ENCODE measurements at places on chromosomes 12 and 14.

DNA sequence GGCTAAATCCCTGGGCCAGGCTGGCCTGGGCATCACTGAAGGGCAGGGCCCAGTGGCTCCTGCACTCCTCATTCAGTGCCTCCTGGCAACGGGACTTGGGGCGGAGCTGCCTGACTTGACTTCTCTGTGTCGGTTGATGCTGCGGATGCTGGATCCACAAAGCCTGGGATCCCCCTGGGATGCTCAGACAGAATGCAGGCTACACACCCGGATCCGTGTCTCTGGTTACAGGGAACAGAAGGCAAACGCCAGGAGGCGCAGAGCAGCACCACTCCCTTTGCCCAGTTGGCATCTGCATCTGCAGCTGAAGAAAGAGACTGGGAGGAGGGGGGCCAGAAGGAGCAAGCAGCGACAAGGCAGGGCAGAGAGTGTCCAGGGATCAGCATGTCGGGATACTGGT is 154.5 kb upstream of the FKBP4 start:
- no peak for DNase-seq

DNA sequence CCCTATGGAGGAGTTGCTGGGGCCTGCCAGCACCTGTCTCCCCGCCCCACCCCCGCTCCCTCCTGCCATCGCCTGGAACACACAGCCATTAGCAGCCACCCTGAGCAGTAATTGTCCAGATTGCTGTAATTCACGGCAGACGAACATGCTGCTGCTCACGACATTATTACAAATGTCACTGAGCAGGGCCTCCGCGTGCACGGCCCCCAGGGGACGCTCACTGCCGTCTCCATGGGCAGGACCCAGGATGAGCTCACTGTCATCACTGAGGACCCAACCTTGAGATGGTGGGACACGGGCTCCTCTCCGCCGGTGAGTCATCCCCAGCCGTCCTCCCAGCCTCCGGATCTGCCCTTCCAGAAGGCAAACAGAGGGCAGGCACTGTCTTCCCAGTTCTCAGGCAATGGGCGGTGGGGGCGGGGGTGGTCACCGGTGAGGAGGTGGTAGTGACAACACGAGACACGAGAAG is 100.4 kb downstream of the RFLNA start:
- no peak for DNase-seq

- no peak for DNase-seq
Measured at GRCh38 chr12:100871195-100871734, 76.7 kb downstream of the ANO4 start.

DNA sequence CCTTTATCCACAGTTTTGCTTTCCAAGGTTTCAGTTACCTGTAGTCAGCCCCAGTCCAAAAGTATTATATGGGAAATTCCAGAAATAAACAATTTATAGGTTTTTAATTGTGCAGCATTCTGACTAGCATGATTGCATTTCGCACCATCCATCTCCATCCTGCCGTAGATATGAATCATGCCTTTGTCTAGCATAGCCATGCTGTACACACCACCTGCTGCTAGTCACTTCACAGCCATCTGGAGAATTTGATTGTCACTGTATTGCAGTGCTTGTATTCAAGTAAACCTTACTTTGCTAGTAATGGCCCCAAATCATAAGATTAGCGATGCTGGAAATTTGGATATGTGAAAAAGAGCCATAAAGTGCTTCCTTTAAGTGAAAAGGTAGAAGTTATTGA is 36.0 kb downstream of the MUCL1 start:
- DNase-seq, result no peak

- DNase-seq, result no peak
Measured at GRCh38 chr12:24055747-24056146, 106.3 kb upstream of the SOX5 start.

Measured in activated CD8-positive, alpha-beta memory T cell treated with anti-CD3 and anti-CD28 coated beads for 1 hour (primary cell).